ENCODE measurements at places on chromosomes 1 and 21.

DNA sequence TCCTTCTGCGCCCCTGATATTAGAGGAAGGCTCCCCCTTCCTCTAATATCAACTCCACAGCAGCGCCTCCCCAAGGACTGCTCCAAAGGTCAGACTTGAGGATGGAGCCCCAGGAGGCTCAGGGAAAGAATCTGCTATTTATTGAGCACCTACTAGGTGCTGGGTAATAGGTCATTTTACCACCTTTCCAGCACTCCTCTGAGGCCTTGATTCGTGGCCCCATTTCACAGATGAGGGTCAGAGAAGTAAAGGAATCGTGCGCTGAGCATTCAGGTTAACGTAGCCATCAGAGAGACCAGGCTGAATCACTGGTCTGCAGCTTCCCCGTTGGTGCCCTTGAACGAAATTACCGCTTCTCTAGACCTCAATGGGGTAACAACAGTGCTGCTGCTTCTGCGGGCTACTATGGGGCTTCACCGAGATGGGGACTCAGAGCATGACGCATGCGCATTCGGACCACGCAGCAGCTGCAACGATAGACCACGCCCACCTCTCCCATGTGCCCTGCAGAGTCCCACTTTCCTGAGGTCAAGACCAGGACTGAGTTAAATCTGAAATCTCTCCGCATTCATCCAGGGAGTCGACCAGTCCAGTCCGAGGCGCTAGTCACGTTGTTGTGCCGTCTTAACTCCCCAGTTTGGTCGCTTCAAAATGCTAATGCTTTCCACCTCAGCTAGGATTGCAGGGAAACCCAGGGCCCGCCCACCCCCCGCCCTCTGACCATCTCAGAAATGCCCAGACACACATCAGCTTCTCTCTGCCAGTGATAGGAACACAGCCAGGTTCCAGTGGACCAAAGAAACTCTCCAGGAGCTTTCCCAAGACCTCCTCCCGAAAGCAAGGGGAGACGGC, 12.9 kb downstream of the CAMK2N1 start:
- no peak for DNase-seq

- DNase-seq: no peak
Measured at GRCh38 chr1:154430903-154431302, 25.8 kb downstream of the IL6R start.

- DNase-seq: no peak
Measured at GRCh38 chr1:31696242-31696641, 7.6 kb downstream of the COL16A1 start.

DNA sequence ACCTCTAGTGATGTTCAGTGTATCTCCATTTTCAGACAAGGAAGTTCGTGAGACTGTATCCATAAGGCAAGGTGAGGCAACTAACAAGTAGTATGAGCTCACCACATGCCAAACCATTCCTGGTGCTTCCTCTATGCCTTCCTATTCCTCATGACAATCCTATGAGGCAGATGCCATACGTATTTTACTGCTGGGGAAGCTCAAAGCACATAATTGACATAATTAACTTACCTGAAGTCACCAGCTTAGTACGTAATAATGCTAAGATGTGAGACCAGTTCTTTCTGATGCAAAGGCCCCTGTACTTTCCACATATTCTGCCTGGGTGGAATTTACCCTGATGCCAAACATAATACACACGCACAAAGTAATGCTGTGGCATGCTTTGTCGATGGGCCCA, 83.6 kb upstream of the NFIA start:
- no peak for DNase-seq

GRCh38 chr1:214957330-214958137, 125.0 kb upstream of the KCNK2 start:
- no peak for DNase-seq

DNA sequence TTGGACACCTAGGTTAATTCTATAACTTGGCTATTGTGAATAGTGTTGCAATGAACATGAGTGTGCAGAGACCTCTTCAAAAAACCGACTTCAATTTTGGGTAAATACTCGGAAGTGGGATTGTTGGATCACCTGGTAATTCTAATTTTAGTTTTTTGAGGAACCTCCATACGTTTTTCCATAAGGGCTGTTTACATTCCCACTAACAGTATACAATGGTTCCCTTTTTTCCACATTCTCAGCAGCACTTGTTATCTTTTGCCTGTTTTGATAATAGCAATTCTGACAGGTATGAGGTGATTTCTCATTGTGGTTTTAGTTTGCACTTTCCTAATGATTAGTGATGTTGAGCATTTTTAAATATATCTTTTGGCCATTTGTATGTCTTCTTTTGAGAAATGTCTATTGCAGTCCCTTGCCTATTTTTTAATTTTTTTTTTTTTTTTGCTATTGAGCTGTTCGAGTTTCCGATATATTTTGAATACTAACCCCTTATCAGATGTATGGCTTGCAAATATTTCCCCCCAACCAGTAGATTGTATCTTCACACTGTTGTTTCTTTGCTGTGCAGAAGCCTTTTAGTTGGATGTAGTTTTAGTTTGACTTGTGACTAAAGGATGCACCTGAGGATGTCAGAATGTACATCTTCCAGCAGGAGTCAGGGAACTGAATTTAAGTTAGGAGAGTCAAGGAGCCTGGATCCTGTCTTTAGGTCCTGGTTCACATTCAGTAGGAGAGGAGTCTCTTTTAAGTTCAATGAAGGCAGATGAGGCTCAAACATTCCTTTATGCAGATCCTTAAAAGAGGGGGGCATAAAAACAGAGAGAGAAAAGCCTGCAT, 120.0 kb downstream of the S1PR1 start:
- DNase-seq: no peak

DNA sequence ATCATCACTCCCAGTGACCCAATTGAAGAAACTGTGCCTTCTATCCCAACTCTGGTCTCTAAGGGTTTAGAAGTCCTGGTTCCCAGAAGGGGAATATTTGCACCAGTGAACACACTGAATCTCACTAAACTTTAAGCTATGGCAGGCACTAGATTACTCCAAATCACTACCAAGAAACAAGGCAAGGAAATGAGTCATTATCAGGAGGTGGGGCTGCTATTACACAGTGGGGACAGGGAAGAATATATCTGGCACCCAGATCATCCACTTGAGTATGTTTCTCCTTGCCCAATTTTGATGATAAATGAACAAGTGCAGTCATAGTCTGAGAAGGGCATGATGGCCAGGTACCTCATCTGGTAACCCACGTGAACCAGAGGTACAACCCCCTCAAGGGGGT, 7.0 kb downstream of the MRPL9 start:
- DNase-seq: no peak

- no peak for DNase-seq
Measured at GRCh38 chr1:185488808-185489207, 171.8 kb upstream of the IVNS1ABP start.

DNA sequence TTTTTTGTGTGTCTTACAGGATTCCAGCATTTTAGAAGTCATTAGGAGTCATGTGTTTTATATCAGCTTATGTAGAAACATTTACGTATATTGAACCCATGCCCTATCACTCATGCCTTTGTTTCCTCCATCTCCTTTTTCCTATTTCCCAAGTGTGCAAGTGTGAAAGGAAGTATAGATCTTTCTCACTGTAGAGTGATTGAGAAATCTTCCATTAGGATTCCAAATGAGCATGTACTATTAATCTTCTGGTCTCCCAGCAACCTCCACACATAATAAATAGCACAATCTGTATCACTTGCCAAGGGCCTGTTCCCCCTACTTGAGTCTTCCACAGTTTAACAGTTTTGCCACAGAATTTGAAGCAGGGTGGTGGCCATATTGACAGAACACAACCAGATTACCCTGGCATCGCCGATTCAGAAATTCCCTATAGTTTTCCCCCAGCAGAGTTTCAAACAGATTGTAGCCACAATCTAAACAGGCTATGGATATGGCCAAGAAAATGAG, 1052.8 kb downstream of the TTLL7 start:
- no peak for DNase-seq

- no peak for DNase-seq
Measured at GRCh38 chr1:203631946-203632345, 5.3 kb downstream of the ATP2B4 start.

DNA sequence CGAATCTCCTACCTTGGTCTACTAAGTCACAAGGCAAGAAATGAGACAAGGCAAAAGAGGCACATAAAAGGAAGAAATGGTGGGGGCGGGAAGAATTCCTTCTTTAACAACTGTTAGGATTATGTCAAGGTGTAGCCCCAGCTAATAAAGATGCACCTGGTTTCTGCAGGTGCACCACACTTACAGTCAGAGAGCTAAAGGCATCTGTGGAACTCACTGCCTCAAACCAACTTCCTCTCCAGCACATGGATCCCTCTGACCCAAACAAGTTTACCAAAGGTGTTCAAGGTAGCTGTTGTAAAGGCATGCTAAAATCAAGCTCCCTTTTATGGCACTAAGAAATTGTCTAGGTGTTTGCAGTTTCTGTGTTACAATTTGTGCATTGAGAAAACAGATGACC, 38.1 kb downstream of the TGFBR3 start:
- no peak for DNase-seq

- no peak for DNase-seq
Measured at GRCh38 chr21:44919913-44920693, 596 bp downstream of the ITGB2 start.

DNA sequence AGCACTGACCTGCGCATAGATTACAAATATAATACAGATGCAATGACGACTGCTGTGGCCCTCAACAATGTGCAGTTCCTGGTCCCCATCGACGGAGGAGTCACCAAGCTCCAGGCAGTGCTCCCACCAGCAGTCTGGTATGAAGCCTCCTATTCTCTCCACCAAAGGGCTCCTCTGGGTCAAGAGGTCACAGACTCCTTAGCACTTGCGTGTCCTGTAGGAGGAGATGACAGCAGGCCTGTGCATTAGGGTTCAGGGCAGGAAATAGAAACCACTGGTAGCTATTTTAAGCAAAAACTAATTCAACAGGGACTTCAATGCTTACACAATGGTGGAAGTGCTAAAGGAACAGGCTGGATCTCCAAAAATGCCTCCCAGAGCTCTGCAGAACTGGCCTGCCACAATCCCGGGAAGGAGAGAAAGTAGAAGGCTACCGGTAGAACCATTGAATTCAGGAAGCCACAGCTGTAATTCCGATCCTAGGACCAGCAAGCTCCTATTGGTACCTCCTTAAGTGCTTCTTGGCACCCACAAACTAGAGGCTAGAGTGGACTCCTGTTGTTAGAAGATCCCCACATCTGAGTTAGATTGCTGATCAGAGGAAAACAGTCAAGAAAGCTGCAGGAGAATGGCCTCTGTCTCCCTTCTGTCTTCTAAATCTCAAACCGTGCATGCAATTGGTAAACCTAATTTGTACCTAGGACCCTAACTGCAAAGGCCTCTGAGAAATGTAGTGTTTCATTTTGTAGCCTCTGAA, 12.7 kb upstream of the DYNLT5 start:
- DNase-seq: no peak

- DNase-seq: no peak
Measured at GRCh38 chr1:213568929-213569815, 418.6 kb upstream of the PROX1 start.

GRCh38 chr1:243471754-243472745, 216.2 kb downstream of the SDCCAG8 start:
- no peak for DNase-seq

DNA sequence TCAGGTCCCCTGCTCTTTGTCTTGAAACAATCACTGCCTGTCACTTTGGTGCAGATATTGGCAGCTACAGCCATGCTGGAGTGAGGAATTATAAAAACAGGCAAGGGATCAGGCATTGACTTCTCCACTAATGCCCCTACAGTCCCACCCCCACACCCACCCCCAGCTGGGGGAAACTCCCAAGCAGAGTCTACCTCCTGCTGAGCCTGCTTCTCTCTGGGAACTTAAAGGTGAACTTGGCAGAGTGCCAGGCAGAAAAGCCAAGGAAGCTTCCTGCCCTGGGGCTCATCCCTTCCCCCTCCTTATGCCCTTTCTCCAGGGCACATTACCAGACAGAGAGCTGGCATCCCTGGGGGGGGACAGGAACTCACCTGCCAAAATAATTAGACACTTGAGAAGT, 6.7 kb downstream of the NCMAP start:
- no peak for DNase-seq

GRCh38 chr21:19122356-19122755, 718.8 kb upstream of the TMPRSS15 start:
- no peak for DNase-seq

DNA sequence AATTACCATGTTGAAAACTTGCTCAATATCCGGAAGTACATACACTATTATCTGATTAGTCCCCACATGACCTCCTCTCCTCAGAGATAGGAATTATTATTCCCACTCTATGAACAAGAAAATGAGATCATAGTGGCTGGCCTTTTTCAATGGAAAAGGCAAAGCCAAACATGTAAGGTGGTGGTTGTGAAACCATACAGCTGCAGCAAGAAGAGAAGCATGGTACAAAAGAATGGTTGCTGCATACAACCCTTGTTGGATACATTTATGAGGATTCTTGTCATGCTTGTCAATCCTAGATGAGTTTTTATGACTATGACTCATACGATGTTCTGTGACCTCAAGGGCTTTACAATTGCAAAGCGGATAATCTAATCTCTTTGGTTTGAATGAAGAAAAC, 514.7 kb downstream of the PLPP3 start:
- DNase-seq: no peak

GRCh38 chr1:56227886-56228285, 351.5 kb downstream of the PLPP3 start:
- DNase-seq: no peak

- no peak for DNase-seq
Measured at GRCh38 chr1:31745946-31746670, 18.0 kb downstream of the ADGRB2 start.

DNA sequence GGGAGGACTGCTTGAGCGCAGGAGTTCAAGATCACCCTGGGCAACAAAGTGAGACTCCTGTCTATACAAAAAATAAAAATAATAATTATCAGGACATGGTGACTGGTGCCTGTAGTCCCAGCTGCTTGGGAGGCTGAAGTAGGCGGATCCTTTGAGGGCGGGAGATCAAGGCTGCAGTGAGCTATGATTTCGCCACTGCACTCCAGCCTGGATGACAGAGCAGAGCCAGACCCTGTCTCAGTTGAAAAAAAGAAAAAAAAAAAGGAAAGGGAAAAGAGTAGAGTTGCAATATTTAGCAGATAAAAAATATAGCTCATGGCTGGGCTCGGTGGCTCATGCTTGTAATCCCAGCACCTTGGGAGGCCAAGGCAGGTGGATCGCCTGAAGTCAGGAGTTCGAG, 3.3 kb upstream of the S1PR1 start:
- no peak for DNase-seq

GRCh38 chr1:217542837-217543236, 88.1 kb downstream of the GPATCH2 start:
- DNase-seq: no peak

GRCh38 chr1:94974241-94974640, 47.3 kb upstream of the CNN3 start:
- DNase-seq: no peak

DNA sequence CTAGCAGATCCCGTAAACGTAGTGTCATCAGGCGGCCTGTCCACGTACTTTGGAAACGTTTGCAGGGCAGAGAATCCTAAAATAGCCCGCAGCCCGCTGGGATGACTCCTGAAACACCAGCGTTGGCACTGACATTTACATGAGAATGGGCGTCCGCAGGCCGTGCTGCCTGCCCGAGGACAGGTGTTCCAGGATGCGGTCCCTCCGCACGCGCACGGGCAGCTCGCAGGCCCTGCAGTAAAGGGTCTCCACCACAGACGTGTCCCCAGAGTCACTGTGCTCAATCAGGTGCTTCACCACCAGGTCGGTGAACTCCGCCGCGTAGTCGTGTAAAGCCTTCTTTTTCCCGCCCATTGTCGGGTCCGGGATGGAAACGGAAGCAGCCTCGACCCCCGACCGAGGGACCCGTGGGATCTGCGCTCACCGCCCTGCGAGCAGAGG, 5.8 kb upstream of the CCDC27 start:
- no peak for DNase-seq

GRCh38 chr21:44780137-44780502, 21.5 kb downstream of the UBE2G2 start:
- DNase-seq: no peak

GRCh38 chr1:236746785-236747184, 48.3 kb upstream of the MTR start:
- no peak for DNase-seq
